ENCODE measurements at places on chromosomes 1 and 21.

DNA sequence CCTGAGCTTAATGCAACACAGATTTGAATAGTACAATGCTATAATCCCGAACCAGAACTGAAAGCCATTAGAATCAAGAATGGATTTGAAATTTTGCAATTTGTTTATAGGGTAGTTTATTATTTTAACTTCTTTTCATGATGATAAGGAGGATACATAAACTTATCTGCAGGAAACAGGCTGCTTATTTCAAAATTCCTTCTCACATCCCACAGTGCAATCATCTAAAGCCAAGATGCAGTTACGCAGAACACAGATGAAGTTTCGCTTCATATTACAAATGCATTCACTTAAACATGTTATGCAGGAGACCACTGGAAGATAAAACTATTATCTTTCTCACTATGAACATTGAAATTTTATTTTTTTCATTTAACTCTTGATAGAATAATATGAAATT is 1019.6 kb downstream of the PLA2G4A start:
- DNase-seq = no peak

DNA sequence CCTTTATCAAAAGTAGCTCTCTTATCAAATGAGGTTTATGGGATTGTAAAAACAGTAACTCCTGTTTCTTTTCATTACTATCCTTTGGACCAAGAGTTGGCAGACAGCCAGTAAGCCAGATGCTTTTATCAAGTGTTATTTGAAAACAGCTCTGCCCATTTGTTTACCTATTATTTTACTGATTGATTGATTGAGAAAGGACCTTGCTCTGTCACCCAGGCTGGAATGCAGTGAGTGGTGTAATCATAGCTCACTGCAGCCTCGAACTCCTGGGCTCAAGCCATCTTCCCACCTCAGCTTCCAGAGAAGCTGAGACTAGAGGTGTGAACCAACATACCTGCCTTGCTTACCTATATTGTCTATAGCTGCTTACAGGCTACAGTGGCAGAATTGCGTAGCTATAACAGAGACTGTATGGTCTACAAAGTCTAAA is 3.6 kb downstream of the PRKAB2 start:
- DNase-seq = peak; percentile 57

DNA sequence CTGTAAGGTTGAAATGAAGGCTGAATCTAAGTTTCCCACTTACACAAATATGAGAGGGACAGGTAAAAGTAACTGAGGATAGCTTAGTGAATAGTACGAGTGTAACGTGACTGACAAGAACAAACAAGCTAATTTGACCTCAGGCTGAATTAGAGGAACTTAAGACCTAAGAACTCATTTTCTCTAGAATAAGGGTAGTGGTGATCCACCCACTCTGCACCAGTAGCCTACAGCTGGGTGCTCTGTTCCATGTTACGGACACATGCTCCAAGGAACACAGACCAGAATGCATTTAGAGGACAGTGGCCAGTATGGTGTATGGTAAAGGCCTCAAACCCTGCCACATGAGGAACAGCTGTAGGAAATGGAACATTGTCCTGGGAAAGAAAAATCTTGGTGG is 14.9 kb upstream of the TMEM9 start:
- DNase-seq = no peak

GRCh38 chr1:165344736-165345135 is 11.8 kb downstream of the LMX1A start:
- DNase-seq = no peak

DNA sequence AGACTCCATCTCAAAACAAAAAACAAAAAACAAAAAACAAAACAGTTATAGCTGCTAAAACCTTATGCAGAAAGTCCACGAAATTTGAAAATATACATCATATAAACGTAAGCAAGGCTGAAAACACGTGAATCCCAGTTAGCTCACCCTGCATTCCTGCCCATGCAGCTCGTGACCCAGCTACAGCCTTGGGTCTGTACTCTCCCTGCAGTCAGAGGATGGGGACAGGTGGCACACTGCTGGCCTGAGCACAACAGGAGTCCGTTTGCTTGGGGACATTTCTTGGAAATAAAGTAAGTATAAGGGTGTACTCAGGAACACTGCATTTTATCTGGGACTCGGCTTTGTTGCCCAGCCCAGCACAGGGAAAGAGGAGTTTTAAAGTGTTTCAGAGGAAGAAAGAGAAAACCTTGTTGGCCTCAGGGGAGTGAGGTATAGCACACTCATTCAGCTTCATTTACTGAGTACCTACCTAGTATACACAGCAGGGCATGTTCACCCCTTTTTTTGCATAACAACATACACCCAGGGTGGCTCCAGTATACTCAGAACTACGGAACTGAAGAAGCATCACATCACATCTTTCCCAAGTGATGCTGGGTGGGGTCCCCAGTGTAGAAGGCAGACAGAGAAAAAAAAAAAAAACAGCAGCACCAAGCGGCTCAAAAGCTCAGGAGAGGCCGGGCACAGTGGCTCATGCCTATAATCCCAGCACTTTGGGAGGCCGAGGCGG is 44.1 kb downstream of the CAPZB start:
- DNase-seq = no peak

- DNase-seq = no peak
These were observed 5.5 kb upstream of the ACTRT2 start for GRCh38 chr1:3015744-3016143.

DNA sequence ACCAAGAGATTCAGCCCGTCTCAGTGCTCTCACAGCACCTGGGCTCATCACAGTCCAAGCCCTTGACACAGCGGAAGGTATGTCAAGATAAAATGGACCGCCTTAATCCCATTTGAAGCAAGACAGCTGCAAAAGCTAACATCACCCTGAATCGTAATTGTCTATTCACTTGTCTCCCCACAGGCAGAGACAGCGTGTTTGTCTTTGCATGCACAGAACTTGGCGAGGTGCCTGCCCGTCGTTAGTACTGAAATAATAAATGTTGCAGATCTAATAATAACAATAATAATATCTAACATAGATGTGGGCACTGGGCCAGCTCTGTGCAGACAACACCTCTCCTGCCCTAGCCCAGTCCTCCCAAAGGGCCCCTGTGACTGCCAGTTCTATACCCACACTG is 271.7 kb downstream of the NPHP4 start:
- DNase-seq = peak; percentile 98

GRCh38 chr1:77649127-77649526 is 33.3 kb downstream of the ZZZ3 start:
- DNase-seq = no peak

DNA sequence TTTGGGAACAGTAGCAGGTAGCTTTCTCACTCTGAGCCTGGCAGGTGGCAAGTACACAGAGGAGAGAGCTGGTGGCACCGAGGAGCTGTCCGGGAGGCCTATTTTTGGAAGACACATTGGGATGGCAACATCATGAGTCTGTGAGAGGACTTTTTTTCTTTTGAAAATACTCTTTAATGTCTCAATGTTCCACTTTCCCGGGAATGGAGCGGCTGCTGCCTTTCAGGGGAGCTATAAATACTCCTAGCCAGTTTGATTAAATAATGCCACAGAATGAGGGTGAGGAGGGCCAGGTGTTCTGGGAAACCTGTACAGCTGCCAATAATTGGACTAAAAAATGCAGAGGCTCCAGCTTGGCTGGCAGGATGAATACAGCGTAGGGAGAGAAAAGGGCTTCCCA is 93.3 kb upstream of the COG2 start:
- DNase-seq = peak; percentile 93

GRCh38 chr1:216805953-216806352 is 82.7 kb upstream of the ESRRG start:
- DNase-seq = peak; percentile 79

GRCh38 chr1:160608057-160608456 is 28.8 kb upstream of the CD84 start:
- no peak for DNase-seq

- DNase-seq = no peak
These were observed 937 bp downstream of the CD48 start for GRCh38 chr1:160710517-160711252.

GRCh38 chr21:21028275-21028820 is 30.1 kb downstream of the NCAM2 start:
- no peak for DNase-seq

- no peak for DNase-seq
These were observed 73.2 kb downstream of the ZC3H11B start for GRCh38 chr1:219539645-219540254.

DNA sequence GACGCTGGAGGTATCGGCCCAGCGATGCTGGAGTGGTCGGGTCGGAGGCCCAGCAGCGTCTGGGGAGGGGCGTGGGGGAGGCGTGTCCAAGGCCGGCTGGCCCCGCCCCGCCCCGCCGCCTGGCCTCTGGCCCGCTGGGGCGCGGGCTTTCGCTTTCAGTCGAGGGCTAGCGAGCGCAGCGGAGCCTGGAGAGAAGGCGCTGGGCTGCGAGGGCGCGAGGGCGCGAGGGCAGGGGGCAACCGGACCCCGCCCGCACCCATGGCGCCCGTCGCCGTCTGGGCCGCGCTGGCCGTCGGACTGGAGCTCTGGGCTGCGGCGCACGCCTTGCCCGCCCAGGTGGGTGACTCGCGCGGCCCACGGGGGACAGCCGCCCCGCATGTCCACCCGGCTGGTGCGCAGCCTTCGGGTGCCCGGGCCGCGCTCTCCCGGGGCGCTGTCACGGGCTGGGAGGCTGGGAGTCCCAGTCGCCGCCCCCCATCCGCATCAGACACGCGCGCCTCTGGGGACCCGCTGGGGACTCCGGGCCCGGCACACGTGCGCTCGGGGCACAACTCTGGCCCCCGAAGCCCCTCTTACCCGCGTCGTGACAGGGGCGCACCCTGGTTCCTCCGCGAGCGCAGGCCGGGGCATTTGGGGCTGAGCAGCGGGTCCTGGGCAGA is at the start of gene TNFRSF1B:
TNFRSF1B (plus strand) TSS at position 158 of the 659 bp plus-strand sequence; CDS start at position 259, 101 bp downstream.
- no peak for DNase-seq

DNA sequence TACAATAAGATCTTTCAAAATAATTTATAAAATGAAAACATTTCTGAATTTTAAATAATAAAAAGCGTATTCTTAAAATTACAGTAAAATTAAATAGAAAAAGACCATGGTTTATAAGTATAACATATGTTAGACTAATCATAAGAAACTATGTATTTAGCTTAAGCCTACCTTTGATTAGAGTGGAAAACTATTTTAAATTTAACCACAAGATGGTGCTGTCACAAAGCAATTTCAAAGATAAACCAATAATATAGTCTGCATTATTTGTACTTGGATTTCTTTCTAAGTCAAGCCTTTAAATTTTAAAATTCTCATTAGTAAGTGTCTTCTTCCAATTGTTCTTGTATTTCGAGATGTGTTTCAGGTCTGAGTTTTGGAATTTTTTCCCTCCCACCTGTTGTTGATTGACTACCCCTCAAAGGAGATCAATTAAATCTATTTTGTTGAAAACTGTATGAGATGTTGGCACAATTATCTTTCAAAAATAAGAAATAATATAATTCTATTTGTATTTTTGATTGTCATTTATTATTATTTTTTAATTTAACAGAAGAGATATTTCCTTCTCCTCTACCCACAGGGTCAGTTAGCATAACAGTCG is 459.8 kb downstream of the KCNT2 start:
- peak; percentile 18 for DNase-seq

- DNase-seq = no peak
These were observed 3.9 kb upstream of the HAO2 start for GRCh38 chr1:119364640-119365039.

DNA sequence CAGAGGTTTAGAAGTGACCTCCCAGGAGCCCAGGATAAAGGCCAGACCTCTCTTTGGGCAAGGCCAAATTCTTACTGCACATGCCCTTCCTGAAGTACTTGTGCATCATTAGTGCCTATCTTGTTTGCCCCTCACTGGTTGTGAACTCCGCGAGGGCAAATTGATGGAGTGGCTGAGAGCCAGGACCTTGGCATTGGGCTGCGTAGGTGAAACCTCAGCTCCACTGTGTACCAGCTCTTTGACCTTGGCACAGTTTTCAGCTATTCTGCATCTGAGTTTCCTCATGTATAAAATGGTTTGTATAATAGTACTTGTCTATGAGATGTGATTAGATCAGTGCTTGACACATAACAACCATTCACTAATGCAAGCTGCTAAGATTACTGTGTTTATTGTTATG is 11.5 kb downstream of the OTUD3 start:
- DNase-seq = peak; percentile 30

GRCh38 chr1:226826479-226827261 is 43.7 kb upstream of the PSEN2 start:
- no peak for DNase-seq

- no peak for DNase-seq
These were observed 87.5 kb upstream of the KIF26B start for GRCh38 chr1:245067257-245067656.

GRCh38 chr1:57124768-57125446 is 159.1 kb upstream of the C8B start:
- no peak for DNase-seq

- no peak for DNase-seq
These were observed 16.0 kb downstream of the PSRC1 start for GRCh38 chr1:109266965-109267364.

- no peak for DNase-seq
These were observed 49.1 kb upstream of the CTPS1 start for GRCh38 chr1:40930174-40930964.
